COLO829 (cell line): ENCODE measurements at places on chromosomes 7 and 10.

GRCh38 chr10:47445720-47446119, 38.2 kb downstream of the ANXA8 start:
- no peak for DNase-seq

GRCh38 chr10:56596257-56596656, 235.2 kb upstream of the ZWINT start:
- DNase-seq, result no peak

DNA sequence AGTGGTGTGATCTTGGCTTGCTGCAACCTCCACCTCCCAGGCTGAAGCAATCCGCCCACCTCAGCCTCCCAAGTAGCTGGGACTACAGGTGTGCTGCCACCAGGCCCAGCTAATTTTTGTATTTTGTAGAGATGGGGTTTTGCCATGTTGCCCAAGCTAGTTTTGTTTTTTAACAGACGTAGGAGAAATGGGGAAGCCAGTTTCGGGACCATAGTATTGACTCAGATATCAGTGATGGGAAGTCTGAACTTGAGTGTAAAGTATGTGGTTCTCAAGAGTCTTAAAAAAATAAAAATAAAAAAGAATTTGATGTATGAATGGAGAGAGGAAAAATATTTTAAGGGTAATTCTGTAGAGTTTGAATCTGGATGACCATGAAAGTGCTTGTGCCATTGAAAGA, 34.2 kb downstream of the SP4 start:
- no peak for DNase-seq

DNA sequence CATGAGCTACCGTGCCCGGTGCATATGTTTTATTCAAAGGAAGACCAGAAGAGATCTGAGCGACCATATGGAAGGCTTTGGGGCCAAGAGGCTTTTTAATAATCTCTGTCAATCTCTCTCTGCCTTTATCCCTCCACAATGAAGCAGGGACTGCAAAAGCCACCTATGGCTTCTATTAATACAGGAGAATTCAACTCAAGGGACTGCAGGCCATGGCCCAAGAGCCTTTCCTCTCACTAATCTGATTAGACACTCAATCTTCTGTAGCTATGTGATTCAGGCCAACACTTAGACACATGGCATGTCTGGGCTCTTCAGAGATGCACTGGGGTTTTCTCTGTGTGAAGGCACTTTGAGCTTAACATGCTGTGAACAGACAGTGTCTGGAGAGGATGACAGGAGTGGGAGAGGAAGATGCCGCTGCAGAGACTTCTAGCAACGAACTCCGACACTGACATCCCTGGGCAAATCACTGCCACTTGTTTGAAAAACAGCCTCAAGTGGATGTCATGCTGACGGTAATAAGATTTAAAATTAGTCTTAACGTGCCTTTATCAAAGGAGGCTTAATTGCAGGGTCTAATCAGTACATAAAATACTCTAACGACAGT, 114.4 kb upstream of the AOAH start:
- no peak for DNase-seq

GRCh38 chr10:119893845-119894427, 1.4 kb downstream of the SEC23IP start:
- DNase-seq, result no peak

GRCh38 chr7:34140066-34140465, 234.7 kb downstream of the BMPER start:
- no peak for DNase-seq

DNA sequence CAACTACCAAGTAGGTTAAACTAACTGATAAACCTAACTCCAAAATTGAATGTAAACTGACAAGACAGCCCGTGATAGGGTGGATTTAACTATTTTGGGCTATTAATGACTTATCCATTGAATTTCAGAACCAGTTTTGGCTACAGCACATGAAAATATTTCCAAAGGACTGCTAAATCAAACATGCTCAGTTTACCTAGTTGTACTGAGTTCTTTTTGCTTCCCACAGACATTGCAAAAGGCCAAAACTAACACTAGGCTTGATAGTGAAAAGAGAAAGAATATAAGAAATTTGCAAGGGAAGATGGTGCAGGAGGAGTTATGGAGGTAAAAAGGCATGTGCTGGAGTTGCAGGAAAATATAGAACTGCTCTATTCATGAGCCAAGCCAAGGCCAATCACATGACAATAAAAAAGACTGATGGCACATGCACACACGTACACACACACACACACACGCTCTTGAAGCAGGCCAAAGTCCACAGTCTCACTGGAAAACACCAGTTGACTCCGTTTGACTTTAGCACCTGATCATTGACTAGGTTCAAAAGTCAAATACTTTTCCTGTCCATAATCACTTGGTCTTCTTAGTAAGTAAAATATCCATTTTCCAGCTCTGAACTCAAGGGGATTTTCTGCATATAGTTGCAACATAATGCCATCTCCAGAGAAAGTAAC, 76.0 kb upstream of the AGBL3 start:
- DNase-seq, result no peak

DNA sequence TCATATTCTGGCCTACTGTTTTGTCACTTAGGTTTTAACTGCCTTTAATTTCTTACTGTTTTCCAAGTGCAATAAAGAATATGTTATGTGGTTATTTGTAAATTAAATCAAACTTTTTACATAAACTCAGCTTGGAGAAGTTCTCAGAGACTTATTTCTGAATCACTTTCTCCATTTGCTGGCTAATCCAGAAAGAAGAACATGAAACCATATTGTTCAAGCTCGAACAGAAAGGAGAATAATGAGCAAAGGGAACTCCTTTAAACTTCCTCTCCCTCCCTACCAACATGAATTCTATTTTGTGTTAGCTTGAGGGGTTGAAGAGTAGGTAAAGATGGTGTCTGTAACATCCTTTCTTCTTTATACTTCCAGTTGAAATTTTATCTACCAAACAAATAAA, 52.3 kb downstream of the SHTN1 start:
- DNase-seq, result no peak

DNA sequence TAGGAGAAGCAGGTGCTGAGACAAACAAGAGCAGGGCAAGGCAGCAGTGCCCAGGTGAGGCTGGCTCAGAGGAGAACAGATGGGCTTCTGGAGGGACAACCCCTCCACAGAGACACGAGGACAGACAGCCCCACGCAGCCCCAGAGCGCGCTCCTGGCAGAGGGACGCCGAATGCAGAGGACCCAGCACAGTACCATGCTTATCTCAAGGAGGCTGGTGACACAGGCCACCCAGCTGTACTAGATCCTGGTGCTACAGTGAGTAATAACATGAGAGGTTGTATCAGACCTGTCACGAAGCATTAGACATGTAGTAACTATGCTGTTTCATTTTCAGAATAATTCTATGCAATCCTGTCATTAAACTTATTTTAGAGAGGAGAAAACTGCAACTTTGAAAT, 60.4 kb upstream of the NCAPG2 start:
- no peak for DNase-seq

DNA sequence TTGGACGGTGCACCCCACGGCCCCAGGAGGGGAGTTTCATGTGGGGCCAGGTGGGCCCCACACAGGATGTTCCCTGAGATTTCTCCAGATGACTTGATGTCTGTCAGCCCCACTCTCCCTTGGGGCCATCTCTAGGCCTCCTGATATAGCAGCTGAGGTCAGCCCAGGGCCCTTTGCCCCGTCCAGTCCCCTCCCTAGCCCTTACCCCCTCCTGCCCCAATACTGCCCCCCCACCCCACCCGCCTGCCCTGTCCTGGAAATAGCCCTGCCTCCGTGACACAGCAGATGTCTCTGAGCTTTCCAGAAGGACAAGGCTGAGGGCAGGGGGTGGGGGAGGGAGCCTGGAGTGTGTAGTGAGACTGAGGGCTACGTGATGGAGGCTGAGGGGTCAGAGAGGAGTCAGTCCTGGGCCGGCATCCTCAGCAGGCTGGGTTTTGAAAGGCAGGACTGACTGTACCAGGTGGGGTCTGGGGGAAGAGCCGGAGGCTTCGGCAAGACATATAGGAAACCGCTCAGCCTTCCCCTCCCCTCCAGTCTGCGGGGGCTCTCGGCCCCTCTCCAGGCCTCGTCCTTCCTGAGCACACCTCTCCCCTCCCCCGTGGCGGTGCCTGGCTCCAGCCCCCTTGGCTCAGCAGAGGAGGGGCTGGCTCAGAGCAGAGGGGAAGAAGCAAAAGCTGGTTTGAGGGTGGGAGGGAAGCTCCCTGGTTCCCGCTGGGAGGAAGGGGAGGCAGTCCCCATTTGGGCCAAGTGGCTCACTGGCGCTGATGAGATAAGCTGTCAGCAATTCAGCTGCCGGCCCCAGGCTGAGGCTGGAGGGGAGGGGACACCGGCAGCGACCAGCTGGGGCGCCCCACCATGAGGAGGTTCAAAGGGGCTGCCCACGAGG, 2.0 kb downstream of the FLNC start:
- no peak for DNase-seq

DNA sequence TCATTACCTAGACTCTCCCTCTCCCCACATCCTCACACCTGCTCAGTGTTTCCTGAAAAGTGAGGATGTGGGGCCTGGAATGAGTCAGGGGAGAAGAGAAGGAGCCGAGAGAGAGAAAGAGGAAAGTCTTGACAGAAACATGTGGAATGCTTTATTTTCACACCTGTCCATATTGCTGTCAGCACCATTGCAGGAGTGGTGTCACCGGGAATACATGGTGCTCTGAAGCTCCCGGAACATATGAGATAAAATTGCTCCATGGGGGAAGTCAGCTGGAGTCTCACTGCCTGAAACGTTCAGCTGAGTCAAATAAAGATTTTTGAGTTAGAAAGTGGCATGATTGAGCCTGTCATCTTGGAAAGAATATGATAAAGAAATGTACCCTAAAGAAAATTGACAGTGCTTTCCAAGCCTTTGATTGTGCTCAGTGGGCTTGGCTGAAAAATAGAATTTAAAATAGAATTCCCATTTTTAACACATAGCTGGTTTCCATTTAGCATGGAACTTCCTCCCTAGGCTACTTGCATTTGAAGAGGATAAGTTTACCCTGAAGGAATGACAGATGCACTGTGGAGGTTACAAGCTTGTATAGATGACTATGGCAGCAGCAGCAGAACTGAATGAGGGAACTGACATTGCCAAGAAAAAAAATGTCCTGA, 182.4 kb downstream of the PCLO start:
- no peak for DNase-seq

- no peak for DNase-seq
Measured at GRCh38 chr10:89235073-89235798, 16.3 kb downstream of the LIPA start.

GRCh38 chr7:5679813-5680473, 101.5 kb downstream of the RNF216 start:
- DNase-seq, result no peak

- DNase-seq, result no peak
Measured at GRCh38 chr7:2724453-2725177, 36.6 kb downstream of the AMZ1 start.

DNA sequence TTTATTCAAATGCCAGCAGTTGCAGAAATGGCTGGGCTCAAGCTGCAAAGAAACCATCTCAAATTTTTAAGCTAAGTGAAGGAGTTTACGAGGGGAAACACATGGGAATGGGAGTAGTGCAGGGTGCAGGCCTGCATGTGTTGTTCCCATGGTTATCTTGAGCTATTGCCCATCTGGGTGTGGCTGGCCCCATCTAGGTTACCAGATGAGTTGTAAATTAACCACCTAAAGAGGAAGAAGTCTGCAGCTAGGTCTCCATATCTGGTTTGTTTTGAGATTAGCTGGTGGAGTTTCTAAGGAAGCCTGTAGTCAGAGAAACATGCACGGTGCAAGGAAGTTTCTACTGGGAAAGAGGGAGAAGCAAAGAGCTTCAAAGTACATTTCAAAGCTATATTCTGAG, 23.3 kb upstream of the STEAP2 start:
- DNase-seq, result no peak

GRCh38 chr7:92824450-92824849, 11.9 kb downstream of the CDK6 start:
- DNase-seq, result no peak

- DNase-seq, result no peak
Measured at GRCh38 chr10:103706047-103706446, 149.3 kb downstream of the SH3PXD2A start.

DNA sequence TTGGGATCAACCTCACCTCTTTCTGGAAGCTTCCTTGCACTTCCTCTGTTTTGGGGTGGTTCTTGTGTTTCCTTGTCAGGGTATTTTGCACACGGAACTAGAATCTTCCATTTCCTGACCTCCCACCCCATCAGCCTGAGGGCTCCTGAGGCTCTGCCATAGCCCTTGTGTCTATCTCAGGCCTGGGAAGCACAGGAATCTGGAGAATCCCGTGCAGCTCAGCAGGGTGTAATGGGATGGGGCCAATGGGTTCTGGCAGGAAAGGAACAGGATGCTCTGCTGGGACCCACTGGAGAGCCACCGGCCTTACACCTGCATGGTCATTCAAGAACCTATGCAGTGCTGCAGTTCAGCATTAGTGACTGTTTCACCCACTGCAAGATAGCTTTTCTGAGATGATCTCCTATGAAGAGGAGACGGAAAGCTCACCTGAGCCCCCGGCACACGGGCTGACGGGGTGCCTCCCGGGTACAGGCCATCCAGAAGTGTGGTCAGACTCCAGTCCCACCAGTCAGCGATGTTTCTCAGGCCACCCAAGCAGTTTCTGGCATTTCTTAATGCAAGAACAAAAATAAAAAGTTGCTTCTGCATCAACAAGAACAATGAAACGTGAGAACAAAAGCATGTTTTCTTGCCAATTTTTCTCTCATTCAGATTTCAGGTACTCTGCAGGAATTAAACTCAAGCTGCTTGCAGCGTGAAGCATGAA, 133.2 kb downstream of the PKD1L1 start:
- DNase-seq, result no peak

- no peak for DNase-seq
Measured at GRCh38 chr7:85119934-85120333, 66.9 kb downstream of the SEMA3D start.

GRCh38 chr7:116177009-116177408, 33.3 kb upstream of the TES start:
- DNase-seq, result no peak

DNA sequence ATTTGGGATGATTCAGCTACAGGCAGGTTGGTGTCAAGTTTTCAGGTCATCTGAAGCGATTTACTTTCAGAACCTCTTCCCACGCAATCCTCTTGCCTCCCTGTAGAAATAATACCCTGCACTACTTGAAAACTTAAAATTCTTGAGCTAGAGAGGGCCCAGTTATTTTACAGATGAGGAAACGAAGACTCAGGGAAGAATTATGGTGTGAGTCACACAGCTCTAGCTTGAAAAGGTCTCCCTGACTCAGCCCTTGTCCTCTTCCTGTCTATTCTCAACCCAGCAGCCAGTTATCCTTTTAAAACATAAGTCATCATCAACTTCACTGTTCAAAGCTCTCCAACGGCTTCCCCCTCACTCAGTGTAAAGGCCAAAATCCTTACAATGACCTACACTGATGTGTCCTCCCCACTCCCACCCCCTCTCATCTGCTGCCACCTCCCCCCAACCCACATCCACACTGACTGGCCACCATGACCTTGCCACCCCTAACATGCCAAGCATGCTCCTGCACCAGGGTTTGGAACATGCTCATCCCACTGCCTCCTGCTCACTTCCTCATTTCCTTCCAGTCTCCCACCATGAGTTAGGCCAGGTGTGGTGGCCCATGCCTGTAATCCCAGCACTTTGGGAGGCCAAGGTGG, 3.4 kb downstream of the DNMBP start:
- DNase-seq, result peak; percentile 62

- no peak for DNase-seq
Measured at GRCh38 chr10:118708571-118708970, 46.2 kb downstream of the CACUL1 start.

- DNase-seq, result peak; percentile 84
Measured at GRCh38 chr10:84139126-84140035, at the start of gene GHITM. GHITM (plus strand) TSS chr10:84139509; CDS start chr10:84141501, 1,992 bp downstream.

GRCh38 chr10:62492870-62493180, 118.7 kb downstream of the ZNF365 start:
- DNase-seq, result no peak

- no peak for DNase-seq
Measured at GRCh38 chr7:112771166-112771565, 19.0 kb downstream of the TMEM168 start.

GRCh38 chr7:57403601-57404342, 46.2 kb upstream of the ZNF716 start:
- no peak for DNase-seq
